SIG-M5 (cell line): ENCODE measurements at places on chromosomes 11 and 22.

GRCh38 chr22:27144321-27144720 lies 486.9 kb downstream of the MIAT start:
- no peak for DNase-seq

GRCh38 chr11:47109051-47109726 lies 67.5 kb downstream of the ARFGAP2 start:
- DNase-seq: no peak

DNA sequence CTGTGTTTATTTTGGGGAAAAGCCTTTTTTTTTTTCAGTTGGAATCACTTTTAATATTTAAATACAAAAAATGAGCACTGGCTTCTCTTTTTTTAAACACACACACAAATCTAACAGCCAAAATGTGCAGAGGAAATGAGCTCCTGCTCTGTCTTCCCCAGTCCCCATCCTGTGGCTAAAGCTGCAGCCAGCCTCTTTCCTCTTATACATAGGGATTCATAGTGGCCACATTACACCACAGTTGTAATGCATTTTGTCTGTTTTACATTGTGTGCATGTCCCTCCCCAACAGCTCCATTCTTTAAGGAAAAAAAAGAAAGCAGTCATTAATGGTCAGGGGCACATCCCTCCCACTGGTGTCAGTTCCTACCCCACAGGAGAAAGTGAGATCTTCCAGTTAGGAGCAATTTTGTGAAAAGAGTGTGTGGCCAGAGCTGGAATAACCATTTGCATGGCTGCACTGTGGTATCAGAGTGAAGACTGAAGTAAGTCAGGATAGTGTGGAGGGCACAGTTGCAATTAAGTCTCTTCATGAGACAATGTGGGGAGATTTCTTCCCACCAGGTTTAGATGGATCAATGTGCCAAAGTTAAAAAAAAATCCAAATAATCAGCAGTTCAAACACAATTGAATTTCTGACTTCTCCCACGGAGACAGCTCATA lies 220.6 kb downstream of the TMEM135 start:
- DNase-seq: no peak

- DNase-seq: no peak
Observed at GRCh38 chr11:41405812-41406211, 53.6 kb downstream of the LRRC4C start.

GRCh38 chr22:46352691-46353386 lies 17.3 kb downstream of the TRMU start:
- DNase-seq: no peak

- DNase-seq: no peak
Observed at GRCh38 chr11:7603031-7603781, 70.1 kb downstream of the CYB5R2 start.

DNA sequence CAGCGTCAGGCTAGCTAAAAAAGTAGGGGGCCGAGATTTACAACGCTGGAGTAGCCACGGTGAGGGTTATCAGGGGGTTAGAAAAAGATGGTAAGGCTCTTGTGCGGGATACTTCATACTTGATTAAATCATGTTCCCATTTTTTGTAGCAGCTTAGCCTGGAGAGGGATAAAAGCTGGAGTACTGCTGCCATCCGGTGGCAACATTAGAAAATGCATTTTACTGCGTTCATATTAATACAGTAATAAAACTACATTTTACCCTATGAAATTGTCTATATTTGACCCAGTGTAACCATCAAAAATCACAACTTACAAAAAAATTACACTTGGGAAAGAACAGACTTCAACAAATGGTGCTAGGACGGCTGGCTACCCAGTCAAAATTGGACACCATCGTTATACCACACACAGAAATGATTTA lies 17.3 kb downstream of the RPUSD4 start:
- no peak for DNase-seq

DNA sequence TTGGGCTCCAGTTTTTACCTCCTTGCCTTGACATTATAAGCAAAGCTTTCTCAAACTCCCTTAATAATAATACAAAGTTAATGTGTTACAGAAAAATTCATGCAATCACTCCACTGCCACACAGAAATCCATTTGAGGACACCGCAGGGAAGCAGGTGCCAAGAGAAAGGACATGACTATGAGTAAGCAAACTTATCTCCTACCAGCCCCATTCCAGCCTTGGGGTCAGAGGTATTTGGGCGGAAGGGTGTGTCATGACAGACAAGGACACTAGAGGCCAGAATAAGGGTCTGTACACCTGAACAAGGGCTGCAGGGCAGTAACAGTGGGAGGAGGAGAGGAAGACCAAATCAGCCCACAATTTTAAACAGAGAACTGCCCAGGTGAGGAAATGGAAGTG lies 5.9 kb downstream of the GNG3 start:
- no peak for DNase-seq

DNA sequence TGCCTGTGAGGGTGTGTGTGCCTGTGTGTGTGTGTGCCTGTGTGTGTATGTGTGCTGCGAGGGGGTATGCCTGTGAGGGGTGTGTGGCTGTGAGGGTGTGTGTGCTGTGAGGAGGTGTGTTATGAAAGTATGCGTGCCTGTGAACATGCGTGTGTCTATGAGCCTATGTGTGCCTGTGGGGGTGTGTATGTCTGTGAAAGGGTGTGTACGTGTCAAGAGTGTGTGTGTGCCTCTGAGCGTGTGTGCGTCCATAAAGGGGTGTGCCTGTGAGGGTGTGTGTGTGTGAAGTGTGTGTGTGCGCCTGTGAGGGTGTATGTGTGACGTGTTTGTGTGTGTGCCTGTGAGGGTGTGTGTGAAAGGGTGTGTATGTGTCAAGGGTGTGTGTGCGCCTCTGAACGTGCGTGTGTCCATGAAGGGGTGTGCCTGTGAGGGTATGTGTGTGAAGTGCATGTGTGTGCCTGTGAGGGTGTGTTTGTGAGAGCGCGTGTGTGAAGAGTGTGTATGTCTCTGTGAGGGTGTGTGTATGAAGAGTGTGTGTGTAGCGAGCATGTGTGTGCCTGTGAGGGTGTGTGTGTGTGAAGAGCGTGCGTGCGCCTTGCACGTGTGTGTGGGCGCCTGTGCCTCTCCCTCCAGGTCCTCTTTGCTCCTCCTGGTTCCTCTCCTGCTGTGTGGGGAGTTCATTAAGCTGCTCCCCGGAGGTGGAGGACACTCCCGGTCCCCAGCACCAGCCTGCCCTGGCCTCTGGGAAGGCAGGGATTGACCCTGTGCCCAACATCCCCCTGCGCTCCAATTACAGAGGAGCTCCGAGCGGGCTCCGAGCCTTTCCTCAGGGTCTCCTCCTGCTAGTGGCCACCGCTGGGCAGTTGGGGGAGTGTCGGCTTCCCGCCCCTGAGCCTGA lies 53.3 kb downstream of the CACNA1I start:
- DNase-seq: no peak

DNA sequence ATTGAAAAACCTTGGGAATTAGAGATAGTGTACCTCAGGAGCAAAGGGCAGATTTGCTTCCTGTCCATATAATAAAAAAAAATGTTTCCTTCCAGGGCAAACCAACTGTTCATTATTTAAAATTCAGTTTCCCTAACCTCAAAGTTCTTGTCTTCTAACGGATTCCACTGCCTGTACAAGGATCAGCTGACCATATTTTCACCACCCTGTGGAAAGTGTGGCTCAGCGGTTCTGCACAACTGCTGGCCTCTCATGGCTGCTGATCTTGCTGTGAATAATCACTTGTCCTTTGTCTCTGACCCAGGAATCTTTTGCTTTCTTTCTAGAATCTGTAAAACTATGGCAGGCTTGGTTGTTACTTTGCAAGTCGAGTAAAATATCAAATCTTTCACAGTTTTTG lies 1732.5 kb upstream of the RAG2 start:
- no peak for DNase-seq

DNA sequence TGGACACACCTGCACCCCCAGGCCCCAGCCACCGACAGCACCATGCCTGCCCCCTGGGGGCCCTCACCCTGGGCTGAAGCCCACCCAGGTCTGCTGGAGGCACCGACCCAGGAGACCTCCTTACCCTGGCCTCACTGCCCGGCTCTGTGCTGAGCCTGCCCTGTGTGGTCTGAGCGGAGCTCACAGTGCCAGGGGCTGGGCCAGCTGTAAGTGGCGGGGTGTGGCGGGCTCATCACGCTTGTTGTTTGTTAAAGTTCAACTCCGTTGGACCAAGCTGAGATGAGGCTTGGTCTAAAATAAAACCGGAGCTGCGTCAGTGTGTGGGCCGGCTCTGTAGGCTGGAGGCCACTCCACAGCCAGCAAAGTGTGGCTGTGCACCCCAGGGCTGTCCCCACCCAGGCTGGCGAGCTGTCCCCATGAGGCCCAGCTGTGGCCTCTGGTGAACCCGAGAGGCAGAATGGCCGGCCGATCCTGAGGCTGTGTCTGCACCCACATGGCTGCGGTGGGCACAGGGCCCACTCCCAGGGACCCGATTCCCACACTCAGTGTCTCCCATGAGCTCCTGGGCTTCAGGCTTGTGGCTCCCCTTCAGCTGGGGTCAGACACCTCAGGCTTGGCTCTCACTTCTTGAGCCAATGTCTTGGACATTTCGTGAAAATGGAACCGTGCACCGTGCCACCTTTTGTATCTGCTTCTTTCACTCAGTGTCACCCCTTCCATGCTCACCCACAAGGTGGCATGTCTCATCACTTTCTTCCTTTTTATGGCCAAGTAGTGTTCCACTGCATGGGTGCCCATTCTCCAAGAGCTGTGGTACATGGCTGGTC lies 137.9 kb downstream of the CTTN start:
- no peak for DNase-seq

DNA sequence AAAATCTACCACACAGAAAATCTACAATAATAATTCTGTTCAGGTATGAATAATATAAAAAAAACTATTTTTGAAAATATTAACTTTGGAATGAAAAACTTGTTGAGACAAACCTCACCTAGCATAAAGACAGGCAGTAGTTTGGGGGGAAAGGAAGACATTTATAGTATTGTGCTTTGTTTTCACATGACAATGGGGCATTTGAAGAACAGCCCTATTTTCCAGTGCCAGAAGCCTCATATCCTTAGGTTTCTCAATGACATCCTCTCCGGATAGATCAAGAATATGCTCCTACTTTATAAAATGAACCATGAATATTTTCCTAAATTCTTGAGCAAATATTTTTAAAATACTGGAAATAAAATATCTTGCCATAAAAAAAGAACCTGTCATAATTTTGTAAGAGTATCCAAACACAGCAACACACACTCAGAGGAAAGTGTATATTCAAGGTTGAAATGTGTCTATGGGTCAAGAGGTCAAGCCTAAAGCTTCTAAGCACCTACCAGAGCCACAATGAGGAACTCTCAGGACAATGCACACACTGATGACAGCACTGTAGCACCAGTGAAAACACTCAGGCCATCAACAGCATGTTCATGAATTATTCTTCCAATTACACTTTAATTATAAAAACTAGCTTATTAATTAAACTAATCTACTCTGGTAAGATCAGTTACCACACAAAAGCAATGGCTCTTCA lies 68.7 kb downstream of the MRTFA start:
- DNase-seq: no peak

GRCh38 chr11:94788396-94788795 lies 20.2 kb downstream of the AMOTL1 start:
- no peak for DNase-seq

- DNase-seq: no peak
Observed at GRCh38 chr22:37077802-37078448, 26.4 kb downstream of the KCTD17 start.

GRCh38 chr11:116176484-116177005 lies 596.2 kb downstream of the BUD13 start:
- no peak for DNase-seq

DNA sequence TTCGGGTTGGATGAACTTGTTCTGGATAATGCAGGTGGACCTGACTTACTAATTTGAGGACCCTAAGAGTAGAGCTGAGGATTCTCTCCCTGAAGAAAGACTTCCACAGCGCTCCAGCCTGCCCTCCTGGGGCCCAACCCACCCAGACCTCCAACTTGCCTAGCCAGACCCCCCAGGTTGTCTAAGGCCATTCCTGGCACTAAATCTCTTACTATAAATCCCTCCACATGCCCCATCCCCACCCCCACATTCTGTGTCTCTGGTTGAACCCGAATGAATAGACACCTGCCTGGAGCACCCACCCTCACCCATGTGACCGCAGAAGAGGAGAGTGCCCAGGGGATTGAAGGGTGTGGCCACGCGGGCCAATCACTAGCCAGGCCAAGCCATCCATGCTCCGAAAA lies 1480.0 kb downstream of the TBC1D22A start:
- DNase-seq: no peak

DNA sequence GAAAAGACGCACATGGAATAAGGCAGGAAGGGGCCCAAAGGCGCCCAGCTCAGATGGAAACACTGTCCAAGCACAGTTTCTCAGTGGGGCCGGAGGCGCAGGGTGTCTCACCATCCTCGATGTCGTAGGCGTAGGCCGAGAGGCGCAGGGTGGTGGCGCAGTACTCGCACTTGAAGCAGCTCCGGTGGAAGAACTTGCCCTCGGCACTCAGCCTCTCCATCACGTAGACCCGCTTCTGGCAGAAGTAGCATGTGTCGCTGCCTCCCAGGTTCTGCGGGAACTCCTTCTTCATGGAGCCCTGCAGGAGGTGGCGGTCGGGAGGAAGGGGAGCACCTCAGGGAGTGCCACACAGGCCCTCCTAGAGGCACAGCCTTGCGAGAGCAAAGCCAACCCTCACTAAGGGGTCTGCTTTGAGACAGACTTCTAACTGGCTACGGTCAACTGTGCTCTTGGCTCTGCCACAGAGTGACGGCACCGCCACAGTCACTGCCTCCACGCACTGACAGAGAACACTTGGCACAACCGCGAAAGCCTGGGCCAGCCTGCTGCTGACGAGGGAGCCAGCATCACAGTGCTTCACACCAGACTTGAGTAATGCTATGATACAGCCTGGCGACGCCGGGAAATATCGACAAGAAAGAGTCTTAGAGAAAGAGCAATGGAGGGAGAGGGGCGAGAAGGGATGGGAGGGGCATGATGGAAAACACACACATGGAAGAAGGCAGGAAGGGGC lies 97.6 kb upstream of the BID start:
- no peak for DNase-seq

GRCh38 chr11:17116117-17116516 lies 38.6 kb upstream of the RPS13 start:
- DNase-seq: no peak

DNA sequence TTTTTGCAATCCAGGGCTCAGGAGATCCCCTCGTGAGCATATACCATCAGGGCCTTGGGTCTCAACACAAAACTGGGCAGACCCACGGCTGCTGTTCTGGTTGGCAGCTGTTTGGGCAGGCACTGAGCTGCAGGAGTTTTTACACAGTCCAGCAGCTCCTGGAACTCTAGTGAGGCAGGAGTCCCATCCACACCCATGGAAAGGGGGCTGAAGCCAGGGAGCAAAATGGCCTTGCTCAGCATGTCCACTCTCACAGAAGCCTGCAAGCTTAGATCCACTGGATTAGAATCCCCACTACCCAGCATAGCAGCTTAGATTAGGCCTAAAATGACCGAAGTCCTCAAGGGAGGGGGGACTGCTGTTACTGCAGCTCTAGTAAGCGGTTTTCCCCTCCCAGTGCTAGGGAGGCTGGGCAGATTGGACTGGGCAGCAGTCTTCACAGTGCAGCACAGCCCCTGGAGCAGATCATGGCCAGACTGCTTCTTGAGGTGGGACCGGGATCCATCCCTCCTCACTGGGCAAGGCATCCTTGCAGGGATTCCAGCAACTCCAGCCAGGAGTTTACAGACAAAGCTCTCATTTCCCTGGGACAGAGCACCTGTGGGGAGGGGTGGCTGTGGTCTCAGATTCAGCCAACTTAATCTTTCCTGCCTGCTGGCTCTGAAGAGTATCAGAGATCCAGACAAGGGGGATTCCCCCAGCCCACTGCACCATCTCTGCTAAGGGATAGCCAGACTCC lies 36.4 kb upstream of the CARD16 start:
- DNase-seq: no peak

GRCh38 chr11:97234016-97234415 lies 844.2 kb downstream of the JRKL start:
- DNase-seq: no peak
